ENCODE measurements at places on chromosomes 4 and X.

DNA sequence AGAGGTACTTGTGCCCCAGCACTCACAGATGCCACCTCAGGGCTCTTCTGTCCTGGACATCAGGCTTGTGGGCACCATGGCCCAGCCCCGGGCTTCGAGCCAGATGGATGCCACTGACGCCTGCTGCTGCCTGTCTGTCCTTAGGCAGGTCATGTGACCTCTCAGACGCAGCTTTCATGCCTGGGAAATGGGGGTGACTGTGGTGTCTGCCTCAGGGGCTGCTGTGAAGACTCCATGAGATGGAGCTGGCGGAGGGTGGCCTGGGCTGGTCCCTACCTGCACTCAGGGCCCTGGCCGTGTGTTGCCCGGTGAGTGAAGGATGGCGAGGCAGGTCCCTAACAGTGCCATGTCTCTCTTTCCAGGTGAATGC, 6.5 kb downstream of the CPZ start:
- no peak for DNase-seq

- no peak for DNase-seq
Measured at GRCh38 chrX:55326985-55327384, 62.3 kb upstream of the PAGE3 start.

DNA sequence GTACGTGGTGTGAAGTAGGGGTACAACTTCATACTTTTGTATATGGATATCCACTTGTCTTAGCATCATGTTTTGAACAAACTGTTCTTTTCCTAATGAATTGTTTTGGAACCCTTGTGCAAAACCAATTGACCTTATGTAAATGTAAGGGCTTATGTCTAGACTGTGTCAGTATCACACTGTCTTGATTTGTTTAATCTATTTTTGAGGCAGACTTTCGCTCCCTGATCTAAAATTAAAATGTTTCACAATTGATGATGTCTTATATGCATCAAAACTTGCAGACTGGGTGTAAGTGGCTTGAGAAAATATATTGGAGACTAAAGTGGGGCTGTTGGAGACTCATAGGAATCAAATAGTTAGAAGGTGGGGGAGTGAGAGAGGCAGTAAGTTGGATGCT, 25.2 kb downstream of the REPS2 start:
- no peak for DNase-seq

- no peak for DNase-seq
Measured at GRCh38 chrX:109839694-109840567, 106.9 kb upstream of the ACSL4 start.

DNA sequence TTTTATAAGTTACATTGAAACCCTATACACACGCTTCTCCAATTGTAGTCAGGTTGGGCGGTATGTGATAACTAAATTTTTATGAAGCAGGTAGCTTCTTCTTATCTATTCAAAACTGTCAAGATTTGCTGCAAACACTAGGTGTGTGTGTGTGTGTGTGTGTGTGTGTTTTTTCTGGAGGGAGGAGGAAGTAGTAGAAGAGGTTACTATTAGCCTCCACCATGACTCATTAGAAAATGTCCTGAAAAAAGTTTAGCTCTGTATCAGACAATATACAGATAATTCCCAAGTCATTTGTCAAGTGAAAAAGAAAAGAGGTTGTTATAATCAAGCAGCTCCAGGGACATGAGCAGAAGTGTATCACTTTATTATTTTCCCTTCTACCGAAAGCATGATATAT, 33.9 kb downstream of the PCDH7 start:
- DNase-seq = no peak

Data from CD8-positive, alpha-beta T cell (primary cell).